NCI-H1436 treated with DMSO at 0.1 percent for 48 hours (cell line): ENCODE measurements at places on chromosomes 16 and 17.

DNA sequence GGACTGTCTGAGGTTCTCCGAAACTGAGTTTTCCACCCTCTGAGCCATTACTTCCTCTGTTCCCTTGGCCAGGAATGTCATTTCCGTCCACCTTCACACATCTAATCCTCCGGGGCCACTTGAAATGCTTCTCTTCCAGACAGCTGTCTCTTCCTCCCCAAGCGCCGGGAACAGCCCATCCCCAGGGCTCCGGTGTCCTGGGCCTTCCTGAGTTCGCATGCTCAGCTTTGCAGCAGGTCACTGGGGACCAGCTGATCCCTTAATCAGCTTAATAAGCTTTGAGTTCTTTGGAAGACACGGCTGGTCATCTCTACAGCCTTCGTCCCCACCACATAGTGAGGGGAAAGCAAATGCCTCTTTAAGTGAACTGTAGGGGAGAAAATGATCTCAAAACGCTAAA lies 123.4 kb downstream of the DYNLRB2 start:
- no peak for DNase-seq

- no peak for DNase-seq
Observed at GRCh38 chr17:41544491-41544892, 16.4 kb upstream of the KRT19 start.

DNA sequence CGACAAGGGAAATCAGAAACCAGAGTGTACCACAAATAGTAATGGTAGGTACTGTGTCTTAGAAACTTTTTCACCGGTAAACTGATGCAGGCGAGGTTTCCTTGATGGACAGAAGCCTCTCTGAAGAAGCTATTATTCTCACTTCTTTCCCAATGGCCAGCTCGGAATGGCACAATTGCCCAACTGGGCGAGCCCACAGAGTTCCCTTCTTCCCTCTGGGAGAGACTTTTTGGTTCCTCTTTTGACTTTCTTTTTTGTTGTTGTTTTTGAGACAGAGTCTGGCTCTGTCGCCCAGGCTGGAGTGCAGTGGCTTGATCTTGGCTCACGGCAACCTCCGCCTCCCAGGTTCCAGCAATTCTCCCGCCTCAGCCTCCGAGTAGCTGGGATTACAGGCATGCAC lies 16.9 kb downstream of the SLC43A2 start:
- no peak for DNase-seq

DNA sequence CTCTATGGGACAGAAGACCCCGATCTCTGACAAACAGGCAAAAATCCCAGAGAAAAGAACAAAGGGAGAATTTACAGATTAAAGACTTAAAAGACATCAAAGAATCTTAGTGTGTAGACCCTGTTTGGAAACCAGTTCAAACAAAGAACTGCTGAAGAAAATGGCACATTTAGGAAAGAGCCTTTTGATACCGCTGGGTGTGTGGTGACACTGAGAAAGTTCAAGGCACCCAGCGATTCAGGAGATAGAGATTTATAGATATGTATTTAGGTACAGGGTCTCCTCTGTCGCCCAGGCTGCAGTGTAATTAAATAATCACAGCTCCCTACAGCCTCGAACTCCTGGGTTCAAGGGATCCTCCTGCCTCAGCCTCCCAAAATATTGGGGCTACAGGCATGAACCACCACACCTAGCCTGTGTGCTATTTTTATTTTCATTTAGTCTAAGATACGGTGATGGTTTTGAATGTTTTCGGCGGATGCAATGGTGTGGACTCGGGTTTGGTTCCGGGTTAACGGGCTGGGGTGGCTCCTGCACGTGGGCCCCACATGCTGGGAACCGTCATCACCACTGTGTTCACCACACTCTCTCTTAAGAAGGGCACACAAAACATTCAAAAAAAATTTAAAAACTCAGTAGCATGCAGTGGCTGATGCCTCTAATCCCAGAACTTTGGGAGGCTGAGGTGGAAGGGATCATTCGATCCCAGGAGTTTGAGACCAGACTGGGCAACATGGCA lies 114.0 kb downstream of the ZNF778 start:
- DNase-seq, result no peak

GRCh38 chr16:84965428-84966415 lies 45.6 kb downstream of the ZDHHC7 start:
- DNase-seq, result no peak

GRCh38 chr16:50269061-50269705 lies 2.8 kb downstream of the ADCY7 start:
- DNase-seq, result no peak

GRCh38 chr16:14505846-14506245 lies 124.2 kb downstream of the PARN start:
- DNase-seq, result no peak

- DNase-seq, result no peak
Observed at GRCh38 chr16:27851586-27851985, 211.9 kb downstream of the GSG1L start.

GRCh38 chr17:72518159-72518732 lies 397.4 kb downstream of the SOX9 start:
- DNase-seq, result no peak

DNA sequence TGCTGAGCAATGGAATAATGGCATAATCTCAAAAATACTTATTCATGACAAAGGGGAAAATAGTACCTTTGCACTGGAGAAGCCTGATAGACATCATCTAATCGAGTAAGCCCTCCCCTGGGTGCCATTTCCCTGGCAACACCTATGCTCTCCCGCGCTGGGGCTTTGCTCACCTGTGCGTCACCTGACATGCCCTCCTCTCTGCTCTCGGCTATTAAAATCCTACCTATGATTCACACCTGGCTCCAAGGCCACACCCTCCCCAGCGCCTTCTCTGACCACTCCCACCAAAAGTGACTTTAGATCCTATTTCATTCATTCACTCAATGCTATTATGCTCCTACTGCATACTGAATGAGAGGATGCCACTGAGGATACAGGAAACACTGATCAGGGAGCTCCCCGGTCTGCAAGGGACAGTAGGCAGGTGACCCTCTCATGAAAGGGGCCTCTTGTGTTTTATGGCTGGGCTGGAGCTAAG lies 83.9 kb downstream of the NT5M start:
- peak; percentile 95 for DNase-seq

GRCh38 chr17:11244776-11245175 lies 3.8 kb downstream of the SHISA6 start:
- no peak for DNase-seq

- no peak for DNase-seq
Observed at GRCh38 chr17:11029791-11030190, 191.9 kb upstream of the PIRT start.

- no peak for DNase-seq
Observed at GRCh38 chr17:65365169-65365568, 196.3 kb downstream of the AXIN2 start.

- DNase-seq, result no peak
Observed at GRCh38 chr17:10270258-10270657, 71.9 kb upstream of the GAS7 start.

DNA sequence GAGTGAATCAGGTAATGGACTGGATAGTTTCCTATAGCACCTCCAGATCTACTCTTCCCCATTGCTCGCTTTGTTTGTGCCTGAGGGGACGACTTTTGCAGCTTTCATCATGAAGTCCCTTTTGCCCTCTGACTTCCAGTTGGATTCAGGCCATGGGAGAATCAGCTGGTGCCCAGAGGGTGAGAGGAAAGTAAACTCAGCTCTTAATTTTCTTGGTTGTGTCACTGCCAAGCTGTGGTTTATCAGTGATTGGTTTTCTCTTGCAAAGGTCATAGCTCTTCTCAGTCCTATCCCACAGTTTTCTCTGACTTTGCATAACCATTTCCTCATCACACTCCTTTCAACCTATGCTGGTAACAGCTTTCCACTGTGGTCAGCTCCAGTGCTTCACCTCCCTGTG lies 200.1 kb downstream of the KCNJ2 start:
- no peak for DNase-seq

- no peak for DNase-seq
Observed at GRCh38 chr17:50596191-50597037, 35.9 kb downstream of the CACNA1G start.

GRCh38 chr17:18182110-18182977 lies 1.3 kb upstream of the ALKBH5 start:
- DNase-seq, result no peak

- DNase-seq, result no peak
Observed at GRCh38 chr17:48299760-48300159, 130.3 kb downstream of the SKAP1 start.

DNA sequence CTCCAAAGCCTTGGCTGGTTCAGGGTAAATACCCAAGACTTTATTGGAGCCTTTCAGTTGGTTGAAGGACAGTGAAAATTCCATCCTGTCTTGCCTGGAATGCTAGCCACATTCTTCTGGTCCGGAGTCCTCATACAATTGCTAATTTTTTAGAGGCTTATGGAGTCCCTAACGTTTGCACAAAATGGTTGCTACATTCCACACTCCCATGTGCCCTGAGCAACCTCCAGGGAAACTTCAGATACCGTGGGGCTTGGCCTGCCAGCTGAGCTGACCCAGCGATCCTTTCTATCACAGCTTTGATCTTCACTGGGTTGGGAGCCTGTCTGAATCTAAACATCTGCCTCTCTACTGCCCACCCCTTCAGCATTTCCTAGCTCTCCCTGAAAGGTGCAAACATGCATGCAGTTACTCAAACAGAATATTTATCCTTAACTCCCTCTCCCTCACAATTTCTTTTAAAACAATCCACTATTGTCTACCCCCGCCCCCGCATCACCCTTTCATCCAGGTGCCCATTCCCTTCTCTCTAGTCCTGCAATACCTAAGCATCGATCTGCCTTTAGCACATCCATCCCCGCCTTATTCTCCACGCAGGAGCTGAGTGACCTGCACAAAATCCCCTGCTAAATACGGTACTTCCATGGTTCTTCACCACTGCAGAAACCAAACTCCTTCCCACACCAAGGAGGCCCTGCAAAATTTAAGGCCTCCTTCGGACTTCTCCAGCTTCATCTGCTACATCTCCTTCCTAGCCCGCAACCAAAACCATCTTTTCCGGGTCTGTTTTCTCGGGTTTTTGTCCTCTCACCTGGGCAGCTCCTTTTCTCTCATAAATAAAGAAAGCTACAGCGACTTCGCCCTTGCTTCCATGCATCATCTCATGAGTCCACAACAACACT lies 810 bp upstream of the GAN start:
- no peak for DNase-seq

- peak; percentile 46 for DNase-seq
Observed at GRCh38 chr17:36755586-36755985, 154.2 kb downstream of the MRM1 start.

DNA sequence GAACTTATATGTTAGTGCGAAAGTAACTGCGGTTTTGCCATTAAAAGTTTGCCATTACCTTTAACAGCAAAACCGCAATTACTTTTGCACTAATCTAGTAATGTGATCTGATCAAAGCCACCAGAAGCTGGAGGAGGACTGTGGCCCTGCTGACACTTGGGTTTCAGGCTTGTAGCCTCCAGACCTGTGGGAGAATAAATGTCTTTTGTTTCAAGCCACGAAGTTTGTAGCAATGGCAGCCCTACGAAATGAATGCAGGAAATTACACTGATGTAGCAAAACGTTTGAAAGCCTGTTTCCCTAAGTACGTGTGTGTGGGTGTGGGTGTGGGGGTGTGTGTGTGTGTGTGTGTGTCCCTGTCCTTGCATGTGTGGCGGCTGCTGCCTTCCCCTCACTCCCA lies 66.6 kb downstream of the WSB1 start:
- DNase-seq, result no peak

DNA sequence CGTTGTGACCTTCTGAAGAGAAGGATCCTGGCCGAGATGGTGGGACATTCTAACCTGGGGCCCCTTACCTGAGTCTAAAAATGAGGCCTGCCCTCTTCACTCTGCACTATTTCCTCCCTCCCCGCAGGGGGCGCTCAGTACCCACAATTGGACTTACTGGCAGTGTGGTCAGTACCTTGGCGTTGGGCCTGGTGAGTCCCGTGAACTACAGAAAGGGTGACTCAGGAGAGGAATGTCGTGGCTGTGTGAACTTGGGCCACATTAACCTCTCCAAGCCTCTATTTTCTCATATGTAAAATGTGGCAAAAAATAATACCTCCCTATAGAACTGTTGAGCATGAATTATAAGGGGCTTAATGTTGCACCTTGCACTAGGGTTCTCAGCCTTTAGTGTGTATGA lies 3.9 kb downstream of the RSAD1 start:
- no peak for DNase-seq

DNA sequence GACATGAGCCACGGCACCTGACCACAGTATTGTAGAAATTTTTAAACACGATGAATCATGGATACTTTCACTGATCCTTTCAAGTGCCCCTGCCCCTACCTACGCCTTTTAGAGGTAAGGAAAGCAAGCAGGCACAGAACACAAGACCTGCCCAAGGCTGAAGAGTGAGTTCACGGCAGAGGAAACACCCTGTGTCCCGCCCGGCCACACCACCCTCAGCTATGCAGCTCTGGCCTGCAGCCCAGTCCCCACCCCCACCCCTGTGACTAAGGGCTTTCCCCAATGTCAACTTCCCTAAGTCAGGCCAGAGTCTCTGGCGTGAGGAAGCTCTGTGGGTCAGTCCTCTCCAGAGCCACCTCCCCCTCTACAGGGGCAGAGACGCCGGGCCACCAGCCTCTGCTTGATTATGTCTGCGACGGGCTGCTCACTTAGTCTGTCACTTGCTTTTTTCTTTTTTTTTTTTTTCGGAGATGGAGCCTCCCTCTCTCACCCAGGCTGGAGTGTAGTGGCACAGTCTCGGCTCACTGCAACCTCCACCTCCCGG lies 8.4 kb downstream of the SLC16A5 start:
- no peak for DNase-seq

GRCh38 chr16:84604477-84605013 lies 13.3 kb downstream of the COTL1 start:
- DNase-seq, result no peak

DNA sequence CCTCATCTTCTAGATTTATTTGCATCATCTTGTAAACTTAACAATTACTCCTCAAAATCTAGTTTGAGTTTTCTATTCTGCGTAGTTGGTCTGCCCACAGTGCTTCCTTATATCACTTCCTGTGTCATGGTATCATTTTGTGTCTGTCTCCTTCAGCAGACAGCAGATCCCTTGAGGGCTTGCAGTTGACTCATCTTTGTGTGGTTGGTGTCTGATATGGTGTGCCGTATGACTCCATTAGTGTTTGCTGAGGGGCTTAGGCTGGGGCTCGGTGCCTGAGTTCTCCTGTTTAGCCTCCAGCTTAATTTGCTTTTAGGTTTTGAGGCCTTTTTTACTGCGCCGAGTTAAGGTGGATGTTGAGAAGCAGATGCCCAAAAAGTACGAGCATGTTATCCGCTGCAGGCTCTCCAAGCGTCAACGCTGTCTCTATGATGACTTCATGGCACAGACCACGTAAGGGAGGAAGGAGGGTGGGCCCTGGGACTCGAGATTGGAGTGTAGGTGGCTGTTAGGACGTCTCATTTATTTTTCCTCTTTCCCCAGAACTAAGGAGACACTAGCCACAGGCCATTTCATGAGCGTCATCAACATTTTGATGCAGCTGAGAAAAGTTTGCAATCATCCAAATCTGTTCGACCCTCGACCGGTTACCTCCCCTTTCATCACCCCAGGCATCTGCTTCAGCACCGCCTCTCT lies 16.9 kb downstream of the SRCAP start:
- no peak for DNase-seq
